ENCODE measurements at places on chromosomes 6 and 20.
A peak's percentile ranks its signal among the peaks of the same experiment; 100 is the strongest.

GRCh38 chr20:62030834-62031434 lies 34.7 kb downstream of the TAF4 start:
- peak; percentile 74 for DNase-seq

- DNase-seq: no peak
Observed at GRCh38 chr20:32784369-32785080, 22.3 kb downstream of the DNMT3B start.

- no peak for DNase-seq
Observed at GRCh38 chr6:91243436-91243835, 656.6 kb upstream of the MAP3K7 start.

- DNase-seq: no peak
Observed at GRCh38 chr20:45959956-45960630, 11.9 kb downstream of the ZNF335 start.

- DNase-seq: no peak
Observed at GRCh38 chr6:79813143-79813850, 134.1 kb downstream of the ELOVL4 start.

GRCh38 chr6:32371229-32371628 lies 474 bp downstream of the TSBP1 start:
- DNase-seq: no peak

DNA sequence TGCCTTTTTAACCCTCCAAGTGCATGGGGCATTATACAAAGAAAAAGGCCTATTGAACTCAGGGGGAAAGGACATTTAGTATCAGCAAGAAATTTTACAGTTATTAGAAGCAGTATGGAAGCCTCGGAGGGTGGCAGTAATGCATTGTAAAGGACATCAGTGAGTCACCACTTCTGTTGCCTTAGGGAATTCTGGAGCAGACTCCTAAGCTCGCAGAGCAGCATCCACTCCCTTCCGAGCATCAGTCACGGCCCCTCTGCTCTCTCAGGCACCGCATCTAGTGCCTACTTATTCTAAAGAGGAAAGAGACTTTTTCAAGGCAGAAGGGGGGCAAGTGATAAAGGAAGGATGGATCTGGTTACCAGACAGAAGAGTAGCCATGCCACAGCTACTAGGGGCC lies 296.5 kb downstream of the RNGTT start:
- DNase-seq: peak; percentile 26
